CD4-positive, alpha-beta T cell treated with Interleukin-2 at 100 ng/mL for 4 hours (primary cell): ENCODE measurements at places on chromosomes 7 and 10.

DNA sequence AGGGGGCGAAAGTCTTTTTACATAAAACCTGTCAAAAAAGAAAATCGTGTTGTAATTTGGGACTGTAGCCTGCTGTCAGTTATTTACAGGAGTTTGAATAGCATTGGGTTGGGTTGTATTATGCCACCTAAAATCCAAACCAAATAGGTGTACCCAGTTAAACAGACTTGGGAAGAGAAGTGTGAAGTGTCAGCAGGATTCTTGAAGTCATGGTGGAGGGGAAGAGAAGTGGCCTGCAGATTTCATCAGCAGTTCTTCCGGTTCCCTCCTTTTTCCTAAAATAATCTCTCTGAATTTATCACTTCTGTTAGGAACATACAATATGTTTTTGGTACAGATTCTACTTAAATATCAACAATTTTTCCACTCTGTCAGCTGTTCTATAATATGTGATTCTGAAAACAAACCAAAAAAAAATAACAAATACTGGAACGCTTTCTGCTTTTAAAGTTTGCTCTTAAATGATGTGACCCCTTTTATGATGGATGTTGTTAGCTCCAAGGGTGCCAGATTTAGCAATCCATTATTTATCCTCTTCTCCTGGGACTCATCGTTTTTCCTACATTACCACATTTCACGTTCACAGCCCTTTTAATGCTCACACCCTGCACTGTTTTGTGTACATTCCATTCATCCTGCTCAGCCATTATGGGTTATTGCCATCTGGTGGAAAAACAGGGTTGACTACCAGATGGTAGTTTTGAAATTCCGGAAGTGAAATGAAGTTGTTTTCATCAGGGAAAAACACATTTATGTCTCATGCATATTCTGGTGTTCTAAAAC lies 18.7 kb upstream of the ARHGAP12 start:
- no peak for DNase-seq

DNA sequence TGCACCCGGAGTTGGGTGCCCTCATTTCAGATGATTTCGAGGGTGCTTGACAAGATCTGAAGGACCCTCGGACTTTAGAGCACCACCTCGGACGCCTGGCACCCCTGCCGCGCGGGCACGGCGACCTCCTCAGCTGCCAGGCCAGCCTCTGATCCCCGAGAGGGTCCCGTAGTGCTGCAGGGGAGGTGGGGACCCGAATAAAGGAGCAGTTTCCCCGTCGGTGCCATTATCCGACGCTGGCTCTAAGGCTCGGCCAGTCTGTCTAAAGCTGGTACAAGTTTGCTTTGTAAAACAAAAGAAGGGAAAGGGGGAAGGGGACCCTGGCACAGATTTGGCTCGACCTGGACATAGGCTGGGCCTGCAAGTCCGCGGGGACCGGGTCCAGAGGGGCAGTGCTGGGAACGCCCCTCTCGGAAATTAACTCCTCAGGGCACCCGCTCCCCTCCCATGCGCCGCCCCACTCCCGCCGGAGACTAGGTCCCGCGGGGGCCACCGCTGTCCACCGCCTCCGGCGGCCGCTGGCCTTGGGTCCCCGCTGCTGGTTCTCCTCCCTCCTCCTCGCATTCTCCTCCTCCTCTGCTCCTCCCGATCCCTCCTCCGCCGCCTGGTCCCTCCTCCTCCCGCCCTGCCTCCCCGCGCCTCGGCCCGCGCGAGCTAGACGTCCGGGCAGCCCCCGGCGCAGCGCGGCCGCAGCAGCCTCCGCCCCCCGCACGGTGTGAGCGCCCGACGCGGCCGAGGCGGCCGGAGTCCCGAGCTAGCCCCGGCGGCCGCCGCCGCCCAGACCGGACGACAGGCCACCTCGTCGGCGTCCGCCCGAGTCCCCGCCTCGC lies at the start of gene EGFR:
Gene EGFR (plus strand): TSS at position 657 of the 830 bp plus-strand sequence. CDS start 261 bp downstream, outside the sequence.
- DNase-seq: no peak

DNA sequence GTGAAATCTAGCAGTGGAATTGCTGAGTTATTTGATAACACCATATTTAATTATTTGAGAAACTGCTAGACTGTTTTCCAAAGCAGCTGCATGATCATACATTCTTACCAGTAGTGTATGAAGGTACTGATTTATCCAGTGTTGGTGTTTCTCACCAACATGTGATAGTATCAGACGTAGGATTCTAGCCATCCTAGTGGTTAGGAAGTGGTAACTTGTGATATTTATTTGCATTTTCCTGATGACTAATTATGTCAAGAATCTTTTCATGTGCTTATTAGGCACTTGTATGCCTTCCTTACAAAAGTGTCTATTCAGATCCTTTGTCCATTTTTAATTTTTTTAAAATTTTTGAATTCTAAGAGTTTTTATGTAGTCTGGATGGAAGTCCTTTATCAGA lies 54.2 kb upstream of the PLXDC2 start:
- DNase-seq: no peak

GRCh38 chr10:131692176-131692575 lies 208.6 kb upstream of the PPP2R2D start:
- DNase-seq: no peak

DNA sequence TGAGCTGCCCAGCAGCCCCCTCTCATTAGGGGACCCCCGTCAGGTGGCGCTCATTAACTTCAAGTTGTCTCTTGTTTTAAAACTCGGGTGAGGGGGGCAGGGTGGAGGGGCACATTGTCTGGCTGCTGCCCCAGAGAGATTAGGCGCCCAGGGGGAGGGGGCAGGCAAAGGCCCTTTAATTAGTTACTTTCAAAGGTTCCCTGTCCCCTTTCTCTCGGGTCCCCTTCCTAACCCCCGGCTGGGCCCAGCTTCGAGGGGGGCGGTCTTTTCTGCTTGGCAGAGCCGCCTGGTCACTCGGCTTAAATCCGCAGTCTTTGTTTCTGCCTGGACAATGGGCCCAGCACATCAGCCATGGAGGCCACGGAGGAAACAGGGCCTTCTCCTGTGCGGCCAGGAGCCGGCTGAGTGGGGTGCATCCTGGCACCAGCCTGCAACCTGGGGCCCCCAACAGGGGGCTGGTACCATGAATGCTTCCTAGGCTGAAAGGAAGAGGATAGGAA lies 38.9 kb upstream of the SLF2 start:
- DNase-seq: no peak

- no peak for DNase-seq
These were observed at the start of gene LRRC17 for GRCh38 chr7:102912742-102913141. Gene LRRC17 (plus strand): TSS chr7:102913000. CDS start chr7:102933914, 20,914 bp downstream.

DNA sequence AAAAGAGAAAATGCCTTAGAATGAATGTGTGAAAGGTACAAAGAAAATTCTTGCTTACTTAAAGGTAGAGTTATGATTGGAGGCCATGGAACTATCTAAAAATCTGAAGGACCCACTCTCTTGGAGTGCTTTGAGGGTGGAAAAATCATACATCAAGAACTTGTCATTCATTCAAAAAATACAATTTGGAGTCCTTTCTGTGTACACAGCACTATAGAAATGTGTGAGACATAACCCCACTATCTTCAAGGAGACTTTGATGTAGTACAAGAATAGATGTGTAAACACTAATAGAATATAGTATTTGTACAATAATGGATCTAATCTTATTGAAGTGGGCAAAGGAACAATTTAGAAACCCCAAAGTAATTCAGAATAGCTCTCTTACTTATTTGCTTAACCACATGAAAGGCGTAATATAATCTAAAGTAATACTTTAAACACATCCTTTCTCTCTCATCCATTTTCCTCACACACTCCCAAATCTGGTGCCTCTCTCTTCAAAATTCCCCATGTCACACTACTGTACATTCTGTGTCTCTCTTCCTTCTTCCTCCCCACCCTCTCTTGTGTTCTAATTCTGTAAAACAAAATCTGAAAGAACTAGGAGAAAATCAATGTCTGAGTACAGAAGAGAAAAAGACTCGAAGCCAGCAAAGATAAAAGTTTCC lies 166.7 kb downstream of the DNAJB9 start:
- no peak for DNase-seq

DNA sequence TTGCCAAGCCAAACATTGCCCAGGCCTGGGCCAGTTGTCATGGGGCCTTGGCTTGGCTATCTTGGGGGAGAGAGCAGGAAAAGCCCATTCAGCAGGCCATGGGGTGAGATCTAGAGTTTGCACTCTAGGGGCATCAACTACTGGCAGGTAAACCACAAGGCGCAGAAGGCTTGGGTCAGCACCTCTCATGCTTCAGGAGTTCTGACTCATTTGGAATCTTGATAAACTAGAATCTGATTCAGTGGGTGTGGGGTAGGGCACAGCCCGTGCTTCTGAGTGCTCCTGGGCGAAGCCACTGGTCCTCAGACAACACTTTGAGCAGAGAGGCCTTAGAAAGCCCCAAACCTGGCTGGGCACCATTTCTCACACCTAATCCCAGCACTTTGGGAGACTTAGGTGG lies 81.1 kb downstream of the RGS10 start:
- DNase-seq: no peak

GRCh38 chr10:95049919-95050318 lies 19.4 kb downstream of the CYP2C8 start:
- DNase-seq: no peak

DNA sequence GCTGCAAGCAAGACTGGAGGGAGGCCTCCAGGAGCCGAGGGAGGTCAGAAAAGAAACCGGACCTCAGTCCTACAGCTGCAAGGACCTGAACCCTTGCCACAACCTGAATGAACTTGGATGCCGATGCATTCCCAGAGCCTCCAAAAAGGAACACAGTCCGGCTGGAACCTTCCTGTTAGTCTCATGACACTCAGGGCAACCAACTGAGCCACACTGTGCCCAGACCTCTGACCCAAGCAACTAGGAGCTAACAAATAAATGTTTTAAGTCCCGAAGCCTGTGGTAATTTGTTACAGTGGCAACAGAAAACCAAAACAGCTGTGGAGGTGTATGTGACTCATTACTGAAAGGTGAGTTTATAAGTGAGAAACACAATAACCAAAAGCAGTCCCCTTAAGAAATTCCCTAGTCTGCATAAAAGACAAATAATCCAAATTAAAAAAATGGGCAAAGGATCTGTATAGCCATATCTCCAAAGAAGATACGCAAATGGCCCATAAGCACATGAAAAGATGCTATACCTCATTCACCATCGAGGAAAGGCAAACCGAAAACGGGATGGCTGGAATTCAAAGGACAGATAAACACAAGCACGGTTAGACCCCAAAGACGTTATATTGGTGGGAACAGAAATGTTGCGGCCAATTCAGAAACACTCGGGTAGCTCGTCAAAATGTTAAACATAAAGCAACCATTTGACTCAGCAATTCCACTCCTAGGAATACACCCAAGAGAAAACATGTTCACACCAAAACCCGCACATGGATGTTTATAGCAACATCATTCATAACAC lies 24.8 kb downstream of the GNA12 start:
- no peak for DNase-seq

DNA sequence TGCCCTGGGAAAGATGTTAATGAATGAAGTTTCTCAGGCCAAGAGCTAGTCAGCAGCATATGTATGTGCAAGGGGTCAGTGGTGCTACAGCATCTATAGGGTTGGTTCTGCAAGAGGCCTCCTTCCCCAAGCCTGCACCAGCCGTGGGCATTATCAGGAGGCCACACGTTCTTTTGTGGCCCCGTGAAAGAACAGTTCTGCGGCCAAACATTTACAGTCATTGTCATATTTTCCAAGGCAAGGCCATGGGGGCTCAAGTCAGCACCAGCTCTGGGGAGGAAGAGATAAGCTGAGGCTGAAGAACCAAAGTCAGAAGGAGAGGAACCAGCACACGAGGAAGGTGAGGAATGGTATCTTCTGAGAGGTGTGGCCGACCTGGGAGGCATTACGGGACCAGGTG lies 54.4 kb upstream of the TMEM72 start:
- no peak for DNase-seq

GRCh38 chr10:79328737-79329504 lies 18.3 kb upstream of the PPIF start:
- DNase-seq: no peak

- DNase-seq: no peak
These were observed 56.0 kb downstream of the CPXM2 start for GRCh38 chr10:123835575-123835974.
